A549 treated with Hydrocortisone at 1 μM for 4 hours (cell line): ENCODE measurements at places on chromosomes 16 and 17. TPM values are rescaled to one million over a fixed set of nuclear protein-coding genes. Genes with fewer than 3 reads are reported as not detected.

Gene DNASE1L2
- 0.48 to 1.4 TPM (median 1.2 TPM) in 5 replicates for total RNA-seq

Gene SLC7A5
- 788 to 837 TPM (median 827 TPM) in 5 replicates for total RNA-seq

Gene BICDL2
- total RNA-seq = not detected in 5 replicates

Gene FBXL16
- 11.9 to 16.3 TPM (median 12.7 TPM) in 5 replicates for total RNA-seq

Gene EVPLL
- total RNA-seq = not detected in 5 replicates
